ENCODE measurements at places on chromosomes 1 and 21. TPM values are rescaled to one million over a fixed set of nuclear protein-coding genes. Genes with fewer than 3 reads are reported as not detected.

Gene HCRTR1
- total RNA-seq = not detected

Gene AKT3
- 39.1 TPM for total RNA-seq

Gene TEKT2
- not detected for total RNA-seq

Gene AMIGO1
- 1.1 TPM for total RNA-seq

Gene TLCD4
- not detected for total RNA-seq

Gene SLC35F3
- total RNA-seq = 10.9 TPM

Gene HSF2BP
- total RNA-seq = 1.3 TPM

Gene TRIM33
- 39.7 TPM for total RNA-seq

Gene SAMD13
- total RNA-seq = 0.21 TPM

Gene OR13G1
- not detected for total RNA-seq

DNA sequence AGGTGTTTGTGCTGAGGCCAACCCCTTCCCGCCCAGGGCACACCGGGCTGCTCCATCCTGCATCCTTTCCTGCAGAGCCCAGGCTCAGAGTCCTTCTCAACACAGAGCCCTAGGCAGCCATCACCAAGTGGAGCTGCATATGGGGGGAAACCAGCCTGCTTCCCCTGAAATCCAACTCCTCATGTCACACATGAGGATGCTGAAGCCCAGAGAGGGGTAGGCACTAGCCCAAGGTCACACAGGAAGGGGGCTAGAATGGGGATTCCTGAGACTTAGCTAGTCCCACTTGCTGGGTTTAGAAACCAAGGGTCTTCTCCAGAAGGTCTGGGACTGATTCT is 5.5 kb upstream of the TNFRSF1B start:
- DNase-seq = peak; percentile 73

DNA sequence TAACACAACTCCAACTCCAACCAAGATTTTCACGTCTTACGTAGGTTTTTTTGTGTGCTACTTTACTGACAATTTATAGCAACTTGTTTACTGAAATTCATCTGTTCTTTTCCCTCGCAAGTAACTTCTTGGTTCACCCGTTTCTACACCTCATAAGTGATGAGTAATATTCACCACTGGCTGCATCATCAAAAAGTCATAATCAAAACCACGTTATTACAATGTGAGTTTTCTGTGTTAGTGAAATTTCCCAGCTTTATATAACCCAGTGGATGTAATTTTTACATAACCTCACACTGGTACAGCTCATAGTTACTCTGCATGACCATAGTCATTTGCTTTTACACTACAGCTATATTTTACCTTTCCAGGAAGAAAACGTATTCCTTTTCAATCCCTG is 401.1 kb upstream of the LYPLAL1 start:
- no peak for DNase-seq

DNA sequence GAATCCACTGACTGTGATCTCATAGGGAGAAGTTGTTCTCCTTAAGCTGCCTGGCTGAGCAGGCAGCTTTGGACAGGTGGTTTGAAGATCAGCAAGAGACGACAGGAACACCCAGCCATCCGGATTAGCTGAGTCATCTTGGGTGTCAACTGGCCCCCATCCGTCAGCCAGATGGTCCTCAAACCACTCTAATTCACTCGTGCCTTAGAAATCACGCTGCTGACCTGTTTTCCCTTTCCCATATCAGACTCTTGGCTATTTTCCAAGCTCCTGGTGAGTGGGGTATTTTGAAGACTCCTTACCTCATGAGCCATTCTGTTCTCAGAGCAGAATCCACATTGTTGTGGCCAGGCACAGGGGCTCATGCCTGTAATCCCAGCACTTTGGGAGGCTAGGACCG is 149.1 kb upstream of the L1TD1 start:
- DNase-seq = no peak

GRCh38 chr1:43962324-43962723 is 7.5 kb upstream of the DPH2 start:
- DNase-seq = no peak

GRCh38 chr1:110185181-110185580 is 24.9 kb upstream of the KCNC4 start:
- no peak for DNase-seq

DNA sequence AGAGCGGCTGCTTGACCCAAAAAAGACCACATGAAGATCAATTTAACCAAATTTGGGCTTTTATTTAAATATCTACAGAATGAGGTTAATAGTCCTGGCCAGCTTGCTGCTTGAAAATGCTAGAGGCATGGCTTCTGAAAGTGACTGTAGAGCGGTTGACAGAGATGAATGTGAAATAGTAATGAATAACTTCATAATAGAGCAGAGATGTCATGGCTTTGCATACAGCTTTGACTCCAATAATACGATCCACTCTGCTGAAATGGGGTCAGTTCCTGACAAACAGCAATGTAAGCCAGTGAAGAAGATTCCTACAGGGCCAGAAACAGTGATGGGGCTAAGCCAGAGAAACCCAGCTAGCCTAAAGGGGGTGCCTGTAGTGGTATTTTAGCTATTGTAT is 183.8 kb downstream of the PBX1 start:
- no peak for DNase-seq

- no peak for DNase-seq
These were observed 3.0 kb downstream of the PRKCZ start for GRCh38 chr1:2053217-2053616.

DNA sequence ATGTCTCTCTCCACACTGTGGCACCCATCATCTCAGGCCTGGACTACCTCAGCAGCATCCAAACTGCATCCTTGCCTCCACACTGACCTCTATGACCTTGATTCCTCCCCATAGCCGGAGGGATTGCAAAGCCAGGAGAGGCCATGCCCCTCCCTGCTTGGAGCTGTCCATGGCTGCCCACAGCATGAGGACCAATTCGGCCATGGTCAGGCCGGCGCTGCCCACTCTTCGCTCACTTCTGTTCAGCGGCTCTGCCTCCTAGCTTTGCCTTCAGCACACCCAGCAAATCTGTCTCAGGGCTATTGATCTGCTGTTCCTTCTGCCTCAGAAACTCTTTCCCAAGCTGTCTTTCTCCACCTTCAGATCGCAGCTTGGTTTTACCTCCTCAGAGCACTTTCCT is 94.5 kb downstream of the TNR start:
- no peak for DNase-seq

- no peak for DNase-seq
These were observed 225.2 kb upstream of the LYPLAL1 start for GRCh38 chr1:218948446-218948845.

- DNase-seq = no peak
These were observed 71.4 kb downstream of the RGS2 start for GRCh38 chr1:192880231-192880630.

DNA sequence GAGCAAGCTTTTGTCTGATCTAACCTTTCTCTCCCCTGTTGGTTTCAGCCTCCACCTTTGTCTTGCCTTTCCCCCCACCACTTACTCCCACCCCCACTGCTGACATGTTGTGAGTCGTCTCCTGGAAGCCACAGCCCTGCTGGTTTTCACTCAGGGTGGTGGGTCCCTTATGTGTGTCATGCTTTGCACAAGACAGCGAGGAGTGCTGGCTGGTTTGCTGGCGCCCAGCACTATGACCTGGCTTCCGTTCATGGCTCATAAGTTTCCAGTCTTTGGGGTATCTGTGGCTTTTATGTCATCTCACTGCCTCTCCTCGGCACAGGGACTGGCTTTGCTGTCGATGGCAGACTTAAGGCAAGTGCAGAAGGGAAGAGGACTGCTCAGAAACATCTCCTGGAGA is 177.7 kb downstream of the KIF26B start:
- DNase-seq = no peak

DNA sequence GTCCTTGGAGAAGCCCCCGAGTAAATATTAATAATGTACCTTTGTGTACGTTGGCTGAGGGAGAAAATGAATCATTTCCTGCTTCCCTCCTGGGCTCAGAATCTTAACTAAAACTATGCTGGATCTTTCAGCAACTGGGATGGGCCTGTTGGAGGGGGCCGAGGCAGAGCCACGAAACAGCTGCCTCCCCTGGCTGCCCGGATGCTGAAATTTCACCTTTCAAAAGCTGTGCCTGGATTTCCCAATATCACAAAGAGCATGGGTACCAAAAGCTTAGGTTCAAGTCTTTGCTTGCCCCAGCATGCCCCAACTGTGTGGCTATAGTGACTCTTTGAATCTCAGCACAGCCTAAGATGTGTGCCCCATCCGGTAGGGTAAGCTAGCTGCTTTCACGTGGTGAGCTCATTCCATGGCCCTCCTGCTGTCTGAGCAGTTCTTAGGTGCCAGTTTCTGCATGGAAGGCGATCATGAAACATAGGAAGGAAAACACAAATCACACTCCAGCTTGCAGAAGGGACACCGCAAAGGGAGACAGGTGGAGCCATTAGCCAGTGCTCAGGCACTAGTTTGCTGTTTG is 473.5 kb downstream of the PTPRU start:
- peak; percentile 64 for DNase-seq

DNA sequence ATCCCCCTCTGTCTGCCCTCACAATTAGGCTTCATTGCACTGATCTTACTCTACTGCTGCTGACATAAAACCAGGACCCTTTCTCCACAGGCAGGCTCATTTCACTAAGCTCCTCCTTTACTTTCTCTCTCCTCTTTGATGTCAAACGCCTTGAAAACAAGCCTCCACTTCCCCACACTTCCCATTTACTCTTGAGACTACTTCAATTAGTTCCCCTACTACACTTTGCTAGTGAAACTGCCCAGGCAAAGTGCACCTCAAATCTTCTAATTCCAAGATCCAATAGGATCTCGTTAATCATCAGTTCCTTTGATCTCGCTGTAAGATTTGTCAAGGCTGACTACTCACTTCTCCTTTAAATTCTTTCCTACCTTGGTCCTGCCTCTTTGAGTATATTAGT is 5.9 kb upstream of the CDC20 start:
- DNase-seq = no peak

DNA sequence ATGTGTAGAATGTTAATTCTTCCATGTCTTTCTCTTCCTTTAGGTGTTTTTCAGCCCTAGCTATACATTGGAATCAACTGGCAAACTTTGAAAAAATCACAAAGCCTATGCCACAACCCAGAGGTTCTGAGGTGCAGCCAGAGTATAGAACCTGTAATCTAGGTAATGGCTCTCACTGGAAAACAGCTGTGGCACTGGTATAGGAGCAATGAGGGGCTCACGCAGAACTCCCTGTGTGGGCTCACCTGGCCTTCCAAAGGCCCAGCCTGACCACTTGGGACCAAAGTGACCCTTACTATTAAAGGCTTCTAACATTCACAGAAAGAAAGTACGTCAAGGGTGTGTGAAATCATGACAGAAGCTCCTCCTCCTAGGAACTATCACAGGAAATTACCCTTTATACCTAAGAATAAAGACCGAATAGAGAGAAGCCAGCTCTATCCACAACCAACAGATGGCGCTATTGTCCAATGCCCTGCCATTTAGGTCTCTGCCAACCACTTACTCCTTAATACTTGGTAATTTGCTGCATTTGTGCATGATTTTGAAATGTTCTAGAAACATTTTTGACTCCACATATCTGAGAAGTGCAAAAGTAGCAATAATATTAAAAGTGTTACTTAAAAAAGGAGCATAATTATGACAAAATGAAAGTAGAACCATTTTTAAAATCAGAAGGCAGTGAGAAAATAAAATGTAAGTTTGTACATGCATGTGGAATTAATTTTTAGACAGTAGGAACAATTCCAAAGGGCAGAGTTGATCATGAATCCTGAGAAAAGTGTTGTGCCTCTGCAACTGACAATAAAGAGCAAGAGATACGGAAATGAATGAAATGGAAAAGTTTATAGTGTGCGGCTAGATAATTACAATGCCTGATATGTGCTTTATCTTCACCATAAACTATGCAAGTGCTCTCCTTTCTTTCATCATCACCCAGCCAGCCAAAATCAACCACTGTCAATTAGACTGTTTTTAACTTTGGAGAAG is 93.1 kb upstream of the HAO2 start:
- peak; percentile 82 for DNase-seq

DNA sequence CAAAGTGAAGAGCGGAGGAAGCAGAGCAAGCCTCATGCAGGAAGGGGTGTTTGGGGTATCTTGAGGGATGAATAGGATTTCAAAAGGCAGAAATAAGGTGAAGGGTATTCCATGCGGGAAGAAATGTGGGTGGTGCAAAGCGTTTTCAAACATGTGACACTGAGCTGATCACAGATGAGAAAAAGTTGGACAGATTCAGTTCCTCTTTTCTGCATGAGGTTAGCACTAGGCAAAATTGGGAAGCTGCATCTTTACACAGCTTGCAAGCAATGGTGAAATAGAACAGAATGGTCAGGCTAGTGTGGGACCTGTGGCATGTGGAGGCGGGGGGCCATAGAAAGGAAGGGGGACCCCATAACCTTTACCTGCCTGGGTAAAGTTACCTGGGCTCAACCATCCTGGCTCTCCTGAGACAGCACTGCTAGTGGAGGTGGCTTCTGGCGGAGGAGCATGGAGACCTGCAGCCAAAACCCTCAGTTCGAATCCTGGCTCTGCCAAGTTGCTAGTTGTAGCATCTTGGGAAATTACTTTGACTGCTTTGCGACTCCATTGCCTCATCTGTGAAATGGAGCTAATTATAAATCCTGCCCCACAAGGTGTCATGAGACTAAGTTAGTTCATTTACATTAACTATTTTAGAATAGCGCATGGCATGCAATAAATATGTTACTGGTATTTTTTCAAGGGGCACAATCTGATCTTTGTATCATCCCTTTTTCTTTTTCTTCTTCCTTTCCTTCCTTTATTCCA is 16.4 kb downstream of the KCNA10 start:
- no peak for DNase-seq

DNA sequence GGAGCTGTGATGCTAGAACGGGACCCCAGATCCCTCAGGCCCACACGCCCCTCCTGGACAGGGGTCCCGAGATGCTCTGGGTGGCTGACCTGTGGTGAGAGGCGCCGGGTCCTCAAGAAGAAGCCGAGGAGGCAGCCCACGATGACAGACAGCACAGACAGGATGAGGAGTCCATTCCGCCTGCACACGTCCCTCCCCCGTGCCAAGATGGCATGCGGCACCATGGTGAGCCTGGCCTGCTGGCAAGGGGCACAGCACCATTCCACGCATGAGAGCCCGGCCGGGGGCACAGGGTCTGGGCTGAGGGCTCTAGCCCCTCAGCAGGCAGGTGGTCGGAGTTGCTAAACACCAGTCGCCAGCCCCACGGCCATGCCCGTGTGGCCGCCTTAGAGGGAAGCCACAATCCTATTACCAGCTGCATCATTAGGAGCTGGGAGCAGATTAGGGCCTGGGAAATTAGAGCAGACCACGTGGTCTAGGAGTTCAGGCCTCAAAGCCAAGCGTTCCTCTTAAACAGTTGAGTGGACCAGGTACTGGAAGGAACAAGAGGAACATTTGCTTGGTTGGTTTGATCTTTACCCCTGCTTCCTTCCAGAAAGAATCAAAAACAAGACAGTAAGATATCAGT is at the start of gene SLC1A7:
TSS of gene SLC1A7 (minus strand) at position 413 of the 628 bp plus-strand sequence. CDS start at position 224, 189 bp downstream.
- no peak for DNase-seq

DNA sequence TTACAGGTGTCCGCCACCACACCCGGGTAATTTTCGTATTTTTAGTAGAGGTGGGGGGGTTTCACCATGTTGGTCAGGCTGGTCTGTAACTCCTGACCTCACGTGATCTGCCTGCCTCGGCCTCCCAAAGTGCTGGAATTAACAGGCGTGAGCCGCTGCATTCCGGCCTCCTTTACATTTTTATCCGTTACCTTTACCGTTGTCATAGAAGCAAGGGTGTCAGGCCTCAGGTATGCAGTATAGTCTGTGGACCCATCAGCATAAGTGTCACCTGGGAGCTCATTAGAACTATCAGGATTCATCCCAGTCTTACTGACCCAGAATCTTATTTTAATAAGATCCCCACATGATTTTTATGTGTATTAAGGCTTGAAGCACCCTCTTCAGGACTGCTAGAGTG is 5.4 kb downstream of the CDC42 start:
- no peak for DNase-seq
